ENCODE measurements at places on chromosomes 1 and 21.
A peak's percentile ranks its signal among the peaks of the same experiment; 100 is the strongest.

- H3K36me3 ChIP-seq: no peaks in the 10 kb centered on the region
- no peaks in the 10 kb centered on the region for H3K27me3 ChIP-seq
- H3K27ac ChIP-seq: no peak overlapping the region
Measured at GRCh38 chr1:70760154-70760553, 287.5 kb downstream of the PTGER3 start.

DNA sequence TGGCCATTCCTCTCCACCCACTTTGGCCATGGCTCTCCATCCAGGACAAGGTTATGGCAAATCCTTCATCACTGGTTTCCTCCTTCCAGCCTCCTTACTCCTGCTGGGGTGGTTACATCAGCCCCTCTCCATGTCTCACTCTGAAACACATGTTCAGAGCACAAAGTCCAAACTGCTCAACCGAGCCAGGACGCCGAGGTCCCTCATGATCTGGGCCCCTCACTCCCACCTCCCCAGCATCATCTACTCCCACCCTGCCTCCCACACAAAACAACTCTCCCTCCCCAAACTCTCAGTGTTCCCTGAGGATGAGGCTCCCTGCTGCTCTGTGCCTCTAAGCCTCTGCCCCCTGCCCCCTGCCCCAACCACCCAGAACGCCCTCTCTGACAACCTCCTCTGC lies 33.3 kb upstream of the ZBTB40 start:
- H3K36me3 ChIP-seq: no peaks in the 10 kb centered on the region
- no peaks in the 10 kb centered on the region for H3K27me3 ChIP-seq
- DNase-seq: no peak
- no peak overlapping the region for H3K4me3 ChIP-seq

GRCh38 chr1:117535821-117536220 lies 70.0 kb upstream of the TENT5C start:
- no peak overlapping the region for H3K4me3 ChIP-seq
- H3K36me3 ChIP-seq: no peaks in the 10 kb centered on the region
- no peaks in the 10 kb centered on the region for H3K4me1 ChIP-seq
- H3K27me3 ChIP-seq: no peaks in the 10 kb centered on the region
- no peak for DNase-seq

GRCh38 chr1:119091618-119092017 lies 48.8 kb downstream of the WARS2 start:
- peaks cover 3% of the 10 kb centered on the region for H3K4me1 ChIP-seq
- H3K27me3 ChIP-seq: no peaks in the 10 kb centered on the region
- H3K4me3 ChIP-seq: no peak overlapping the region

GRCh38 chr1:162310337-162310736 lies 66.3 kb downstream of the SPATA46 start:
- H3K36me3 ChIP-seq: no peaks in the 10 kb centered on the region
- no peak for DNase-seq
- no peaks in the 10 kb centered on the region for H3K4me1 ChIP-seq
- no peak overlapping the region for H3K27ac ChIP-seq
- no peak overlapping the region for H3K4me3 ChIP-seq

DNA sequence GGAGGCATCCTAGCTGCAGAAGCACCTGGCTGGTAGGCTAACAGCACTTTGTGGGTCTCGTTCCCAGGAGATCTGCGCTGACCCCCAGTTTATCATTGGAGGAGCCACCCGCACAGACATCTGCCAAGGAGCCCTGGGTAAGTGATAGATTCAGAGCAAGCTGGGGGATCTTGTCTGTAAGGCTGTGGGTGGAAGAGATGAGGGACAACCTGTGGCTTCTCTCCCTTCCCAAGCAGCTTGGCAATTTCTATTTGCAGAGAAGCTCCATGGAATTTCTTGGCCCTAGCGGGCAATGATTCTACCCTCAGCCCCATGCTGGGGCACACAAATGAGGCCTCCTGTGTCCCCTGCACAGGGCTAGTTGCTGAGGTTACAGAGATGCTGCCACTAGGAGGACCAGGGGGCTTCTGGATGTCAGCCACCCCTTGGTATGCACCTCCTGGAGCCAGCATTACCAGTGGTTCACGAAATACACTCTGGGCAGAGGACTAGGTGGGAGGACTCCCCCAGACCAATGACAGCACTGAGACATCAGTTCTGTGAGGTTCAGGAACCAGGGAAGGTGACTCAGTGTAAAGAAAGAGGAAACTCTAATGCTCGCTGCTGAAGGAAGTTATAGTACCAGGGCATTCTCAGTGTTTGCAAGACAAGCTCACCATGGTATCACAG lies 5.5 kb downstream of the CAPN2 start:
- DNase-seq: no peak
- peaks cover 22% of the 10 kb centered on the region for H3K36me3 ChIP-seq
- peaks cover 61% of the 10 kb centered on the region for H3K4me1 ChIP-seq
- no peak overlapping the region for H3K27ac ChIP-seq

DNA sequence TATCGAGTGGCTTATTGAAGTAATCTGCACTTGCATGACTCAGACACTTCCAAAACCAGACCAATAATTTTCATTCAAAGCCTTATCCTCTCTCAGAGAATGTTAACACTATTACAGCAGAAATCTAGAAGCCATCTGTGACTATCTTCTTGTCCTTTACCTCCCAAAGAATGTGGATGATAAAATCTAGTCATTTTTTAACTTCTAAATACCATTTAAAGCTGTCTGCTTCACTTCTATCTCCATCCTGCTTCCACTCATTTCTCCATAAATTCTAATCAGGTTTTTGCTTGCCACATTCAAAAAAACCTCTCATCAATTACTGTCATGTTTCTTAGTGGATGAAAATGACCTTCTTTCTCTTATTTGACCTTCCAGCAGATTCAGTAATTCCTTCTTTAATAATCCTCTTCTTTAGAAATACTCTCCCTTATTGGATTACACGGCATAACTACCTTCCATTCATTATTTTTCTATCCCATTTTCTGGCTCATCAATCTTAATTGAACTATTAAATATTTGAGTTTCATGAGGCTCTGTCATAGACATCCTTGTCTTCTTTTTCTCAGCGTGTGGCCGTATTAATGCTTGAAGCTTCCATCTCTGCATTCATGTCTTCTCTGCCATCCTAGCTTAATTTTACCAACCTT lies 1999.4 kb downstream of the MRPL39 start:
- no peak for DNase-seq
- no peaks in the 10 kb centered on the region for H3K4me1 ChIP-seq
- H3K27me3 ChIP-seq: no peaks in the 10 kb centered on the region
- no peak overlapping the region for H3K4me3 ChIP-seq
- no peaks in the 10 kb centered on the region for H3K36me3 ChIP-seq
- no peak overlapping the region for H3K27ac ChIP-seq

GRCh38 chr1:119008483-119009311 lies 20.6 kb upstream of the TBX15 start:
- no peak for DNase-seq
- peaks cover 17% of the 10 kb centered on the region for H3K4me1 ChIP-seq
- H3K4me3 ChIP-seq: peak overlapping the region; percentile 65
- H3K27ac ChIP-seq: no peak overlapping the region
- H3K27me3 ChIP-seq: peaks cover 10% of the 10 kb centered on the region

- no peak overlapping the region for H3K27ac ChIP-seq
- H3K4me1 ChIP-seq: no peaks in the 10 kb centered on the region
- H3K4me3 ChIP-seq: no peak overlapping the region
- no peaks in the 10 kb centered on the region for H3K36me3 ChIP-seq
- no peak for DNase-seq
Measured at GRCh38 chr1:30450818-30451233, 272.6 kb downstream of the MATN1 start.

GRCh38 chr1:35795295-35795694 lies 12.5 kb upstream of the AGO4 start:
- no peaks in the 10 kb centered on the region for H3K36me3 ChIP-seq
- no peaks in the 10 kb centered on the region for H3K4me1 ChIP-seq
- no peaks in the 10 kb centered on the region for H3K27me3 ChIP-seq
- no peak for DNase-seq
- H3K27ac ChIP-seq: no peak overlapping the region

GRCh38 chr1:206110161-206110560 lies 7.0 kb downstream of the AVPR1B start:
- no peak for DNase-seq
- no peaks in the 10 kb centered on the region for H3K27me3 ChIP-seq
- H3K27ac ChIP-seq: no peak overlapping the region
- no peaks in the 10 kb centered on the region for H3K36me3 ChIP-seq
- H3K4me3 ChIP-seq: no peak overlapping the region

GRCh38 chr1:45306319-45306718 lies 20.4 kb upstream of the HPDL start:
- H3K4me1 ChIP-seq: peaks cover 9% of the 10 kb centered on the region
- H3K4me3 ChIP-seq: no peak overlapping the region
- no peak overlapping the region for H3K27ac ChIP-seq
- DNase-seq: no peak

DNA sequence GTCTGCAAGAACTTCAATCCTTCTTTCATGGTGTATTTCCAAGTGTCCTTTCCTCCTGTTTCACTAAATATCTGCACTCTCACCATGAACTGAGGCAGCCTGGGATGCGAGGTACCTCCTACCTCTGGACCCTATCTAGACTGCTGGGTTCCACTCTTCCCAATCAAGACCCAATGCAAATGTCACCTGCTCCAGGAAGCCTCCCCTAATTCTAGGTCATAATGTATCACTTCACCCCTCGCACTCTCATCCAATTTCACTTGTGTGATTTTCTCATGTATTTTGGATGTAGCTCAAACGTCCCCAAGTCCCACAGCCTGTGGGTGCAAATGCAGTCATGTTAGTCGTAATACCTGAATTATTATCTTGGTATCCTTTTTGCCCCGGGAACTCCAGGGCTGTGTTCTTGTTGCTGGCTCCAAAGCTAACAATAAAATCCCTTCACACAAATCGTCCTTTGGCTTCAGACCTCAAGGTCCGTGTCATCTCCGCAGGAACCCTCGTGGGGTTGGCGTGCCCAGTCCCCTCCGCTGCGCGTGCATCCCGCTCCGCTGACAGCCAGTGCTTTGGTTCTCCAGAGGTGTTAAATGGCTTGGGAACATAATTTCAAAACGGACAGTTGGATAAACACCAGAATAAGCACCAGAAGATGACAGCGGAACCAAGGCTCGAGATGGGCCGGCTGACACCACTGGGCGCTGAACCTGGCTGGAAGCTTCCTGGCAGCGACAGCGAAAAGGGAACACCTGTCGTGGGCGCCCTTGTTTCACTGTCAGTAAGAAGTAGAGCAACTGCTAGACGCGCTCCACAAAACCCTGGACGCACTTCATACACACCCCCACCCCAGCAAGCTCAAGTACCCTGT lies 1.0 kb upstream of the BACH1 start:
- DNase-seq: no peak
- H3K36me3 ChIP-seq: no peaks in the 10 kb centered on the region
- peak overlapping the region; percentile 75 for H3K4me3 ChIP-seq
- H3K4me1 ChIP-seq: peaks cover 27% of the 10 kb centered on the region
- no peak overlapping the region for H3K27ac ChIP-seq
- no peaks in the 10 kb centered on the region for H3K27me3 ChIP-seq

GRCh38 chr1:33849211-33849610 lies 14.7 kb upstream of the HMGB4 start:
- no peak overlapping the region for H3K27ac ChIP-seq
- no peaks in the 10 kb centered on the region for H3K4me1 ChIP-seq
- no peak for DNase-seq
- H3K4me3 ChIP-seq: no peak overlapping the region

DNA sequence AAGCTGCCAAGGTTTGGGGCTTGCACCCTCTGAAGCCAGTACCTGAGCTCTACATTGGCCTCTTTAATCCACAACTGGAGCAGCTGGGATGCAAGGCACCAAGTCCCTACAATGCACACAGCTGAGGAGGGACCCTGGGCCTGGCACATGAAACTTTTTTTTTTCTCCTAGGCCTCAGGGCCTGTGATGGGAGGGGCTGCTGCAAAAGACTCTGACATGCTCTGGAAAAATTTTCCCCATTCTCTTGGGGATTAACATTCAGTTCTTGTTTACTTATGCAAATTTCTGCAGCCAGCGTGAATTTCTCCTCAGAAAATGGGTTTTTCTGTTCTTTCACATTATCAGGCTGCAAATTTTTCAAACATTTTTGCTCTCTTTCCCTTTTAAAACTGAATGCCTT lies 1072.2 kb downstream of the BRINP3 start:
- no peaks in the 10 kb centered on the region for H3K27me3 ChIP-seq
- no peak for DNase-seq
- no peak overlapping the region for H3K27ac ChIP-seq
- no peak overlapping the region for H3K4me3 ChIP-seq

DNA sequence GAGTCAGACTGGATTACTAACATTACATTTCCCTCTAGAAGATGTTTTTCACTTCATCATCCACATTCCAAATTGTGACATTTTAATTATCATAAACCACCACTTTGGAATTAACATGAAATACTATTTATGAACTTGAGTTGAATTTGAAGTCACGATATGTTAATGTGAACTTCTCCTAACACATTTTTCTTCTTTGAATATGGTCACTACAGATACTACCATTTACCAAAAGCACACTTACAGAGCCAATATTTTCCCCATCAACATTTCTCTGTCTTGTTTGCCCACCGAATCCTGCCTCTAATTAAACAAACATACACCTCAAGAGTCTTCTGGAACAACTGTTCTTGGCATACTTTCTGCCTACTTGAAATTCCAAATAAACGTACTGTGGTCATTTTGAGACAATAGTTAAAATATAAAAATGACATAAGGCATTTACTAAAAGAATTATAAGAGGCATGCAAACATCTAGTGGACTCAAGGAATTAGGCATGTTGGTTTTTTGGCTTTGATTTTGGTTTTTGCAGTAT lies 177.4 kb downstream of the AKT3 start:
- no peak overlapping the region for H3K27ac ChIP-seq
- H3K36me3 ChIP-seq: no peaks in the 10 kb centered on the region
- peaks cover 6% of the 10 kb centered on the region for H3K4me1 ChIP-seq

- H3K27me3 ChIP-seq: no peaks in the 10 kb centered on the region
- peak overlapping the region; percentile 48 for H3K4me3 ChIP-seq
- peak overlapping the region; percentile 72 for H3K27ac ChIP-seq
- DNase-seq: peak; percentile 71
Measured at GRCh38 chr1:220300442-220301121, 28.3 kb upstream of the RAB3GAP2 start.

DNA sequence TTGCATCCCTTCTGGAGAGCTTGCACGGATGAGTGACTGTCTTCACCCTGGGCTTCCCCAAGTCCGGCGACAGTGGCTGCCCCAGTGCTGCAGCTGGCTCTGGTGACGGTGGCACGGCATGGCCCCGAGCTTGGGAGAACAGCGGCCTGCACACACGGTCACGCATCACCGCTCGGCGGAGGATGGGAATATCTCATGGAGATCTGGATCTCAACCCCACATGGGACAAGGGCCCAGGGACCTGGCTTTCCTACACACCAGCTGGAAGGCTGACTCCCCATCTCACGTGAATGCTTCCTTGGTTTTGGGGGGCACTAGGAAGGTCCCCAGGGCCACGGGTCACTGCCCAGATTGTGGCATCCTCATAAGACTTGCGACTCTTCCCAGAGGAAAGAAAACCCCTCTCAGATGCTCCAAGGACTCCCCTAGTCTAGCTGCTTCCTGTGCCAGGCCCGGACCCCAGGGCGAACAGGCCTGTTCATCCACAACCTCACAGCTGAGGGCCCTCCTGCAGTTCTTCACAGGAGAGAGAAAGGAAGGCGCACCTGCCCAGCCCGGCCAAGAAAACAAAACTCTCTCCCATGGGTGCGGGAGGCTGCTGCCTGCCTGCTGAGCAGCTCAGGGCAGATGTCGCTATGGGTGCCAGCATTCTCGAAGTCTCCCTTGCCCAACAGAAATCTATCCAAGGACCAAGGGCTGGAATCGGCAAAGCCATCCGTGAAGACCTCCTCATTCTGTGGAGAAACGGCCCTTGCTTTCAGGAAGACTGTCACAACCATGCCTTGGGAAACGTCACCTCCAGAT lies 9.9 kb downstream of the CFAP410 start:
- H3K4me1 ChIP-seq: no peaks in the 10 kb centered on the region
- H3K4me3 ChIP-seq: no peak overlapping the region
- no peaks in the 10 kb centered on the region for H3K27me3 ChIP-seq
- no peak for DNase-seq
- peaks cover 21% of the 10 kb centered on the region for H3K36me3 ChIP-seq
